ENCODE measurements at places on chromosomes 2 and 18.

DNA sequence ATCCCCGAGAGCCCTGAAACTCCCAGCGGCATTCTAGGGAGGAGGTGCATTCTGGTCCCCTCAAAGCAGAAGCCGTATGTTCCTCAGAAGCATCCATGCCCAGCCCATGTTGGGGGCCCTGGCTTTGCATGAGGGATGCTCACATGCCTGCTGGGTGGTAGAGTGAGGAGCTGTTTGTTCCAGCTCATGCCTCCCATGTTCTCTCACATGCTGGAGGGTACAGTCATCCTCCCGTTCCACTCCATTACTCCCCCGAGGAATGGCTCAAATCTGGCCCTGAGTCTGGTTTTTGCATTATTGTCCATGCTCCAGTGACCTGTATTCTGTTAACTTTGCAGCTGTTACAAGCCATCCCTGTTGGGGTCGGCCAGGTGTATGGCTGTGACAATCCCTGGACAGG lies 24.1 kb downstream of the SLC14A2 start:
- DNase-seq, result no peak

DNA sequence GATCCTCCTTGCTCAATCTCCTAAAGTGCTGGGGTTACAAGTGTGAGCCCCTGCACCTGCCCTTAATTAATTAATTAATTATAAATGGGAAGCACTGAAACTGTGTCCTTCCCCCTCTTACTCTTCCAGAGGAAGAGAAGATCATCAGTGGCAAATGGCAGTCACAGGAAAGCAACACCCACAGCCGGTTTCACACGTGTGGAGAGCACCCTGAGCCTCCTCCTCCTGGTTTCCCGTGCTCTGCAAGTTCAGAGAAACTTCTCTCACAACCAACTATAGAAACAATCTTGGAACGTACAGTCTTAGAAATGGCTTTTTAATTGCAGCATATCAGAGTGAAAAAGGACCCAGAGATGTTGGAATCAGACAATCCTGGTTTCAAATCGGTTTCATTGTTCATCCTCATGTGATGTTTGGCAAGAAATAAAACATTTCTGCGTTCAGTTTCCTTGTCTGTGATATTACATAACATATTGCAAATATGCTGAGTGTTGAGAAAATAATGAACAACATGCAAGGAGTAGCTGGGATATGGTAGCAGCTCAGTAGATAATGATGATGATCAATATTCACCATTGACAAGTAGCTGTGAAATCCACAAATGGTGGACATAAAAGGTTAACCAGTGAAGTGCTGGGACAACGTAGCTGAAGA lies 141.0 kb upstream of the KCTD1 start:
- no peak for DNase-seq

DNA sequence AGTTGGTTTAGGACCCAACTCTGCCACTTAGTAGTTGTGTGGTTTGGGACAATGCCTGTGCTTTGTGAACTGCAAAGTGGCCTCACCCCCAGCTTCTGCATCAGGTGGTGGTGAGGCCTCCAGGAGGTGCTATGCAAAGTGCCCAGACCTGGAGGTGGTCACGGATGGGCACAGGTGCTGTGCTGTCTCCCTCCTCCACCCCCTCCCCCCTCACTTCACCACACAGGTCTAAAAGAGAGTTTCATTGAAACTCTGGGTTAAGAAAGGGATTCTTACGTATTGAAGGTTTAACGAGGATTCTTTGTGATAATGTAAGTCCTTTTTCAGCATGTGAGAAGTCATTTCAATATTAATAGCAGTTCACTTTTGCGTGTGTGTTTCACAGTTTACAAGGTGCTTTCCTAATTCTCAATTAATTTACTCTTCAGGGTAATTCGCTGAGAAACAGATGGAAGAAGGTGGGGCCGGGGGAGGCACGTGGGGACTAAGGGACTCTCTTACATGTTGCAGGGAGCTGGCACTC lies 369.9 kb downstream of the LPIN1 start:
- DNase-seq, result no peak

- DNase-seq, result no peak
Observed at GRCh38 chr2:180276733-180277132, 269.6 kb upstream of the CWC22 start.

DNA sequence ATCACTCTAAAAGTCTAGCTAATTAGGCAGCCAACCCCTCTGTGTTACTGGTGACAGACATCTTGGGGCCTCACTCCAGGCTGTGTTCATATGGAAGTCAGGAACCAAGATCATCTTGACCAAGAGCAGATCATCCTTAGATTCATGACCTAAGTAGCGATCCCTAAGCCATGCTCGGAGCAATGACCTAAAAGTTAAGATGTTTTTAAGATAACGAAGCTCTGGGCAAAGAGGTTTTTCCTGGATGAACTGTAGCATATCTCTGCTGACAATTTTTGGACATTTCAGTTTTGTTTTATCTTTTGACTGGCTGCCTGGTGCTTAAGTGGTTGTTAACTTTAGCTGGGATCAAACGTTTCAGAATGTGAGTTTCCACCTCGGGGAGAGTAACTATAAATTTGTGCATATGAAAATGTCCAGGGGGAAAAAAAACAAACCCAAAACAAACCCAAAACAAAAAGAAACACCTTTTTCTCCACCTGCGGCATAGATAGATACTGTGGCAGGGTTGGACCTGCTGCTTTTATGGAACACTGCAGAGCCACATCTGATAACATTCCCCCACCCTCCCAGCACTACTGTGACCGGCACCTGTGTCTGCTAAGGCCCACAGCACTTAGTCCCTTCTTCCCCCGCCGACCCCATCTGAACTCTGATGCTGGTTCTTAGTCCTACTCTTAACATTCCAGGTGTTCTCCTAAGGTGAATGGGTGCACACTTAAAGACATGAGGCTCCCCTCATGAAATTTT lies 45.5 kb downstream of the EPAS1 start:
- DNase-seq, result no peak

- no peak for DNase-seq
Observed at GRCh38 chr2:162261032-162261945, 18.0 kb upstream of the FAP start.

DNA sequence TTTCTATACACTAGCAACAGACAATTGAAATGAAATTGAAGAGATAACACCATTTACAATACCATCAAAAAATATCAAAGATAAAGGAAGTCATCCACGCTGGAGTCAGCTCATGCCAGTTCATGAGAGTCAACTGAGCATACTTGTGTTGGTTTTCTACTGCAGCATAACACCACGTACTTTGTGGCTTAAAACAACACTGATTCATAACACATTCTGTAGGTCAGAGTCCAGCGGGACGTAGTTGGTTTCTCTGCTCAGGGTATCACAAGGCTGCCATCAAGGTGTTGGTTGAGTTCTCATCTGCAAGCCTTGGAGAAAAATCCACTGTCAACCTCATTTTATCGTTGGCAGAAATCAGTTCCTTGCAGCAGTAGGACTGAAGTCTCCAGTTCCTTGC lies 84.2 kb downstream of the TEX51 start:
- no peak for DNase-seq

GRCh38 chr2:203671876-203672275 lies 34.6 kb upstream of the CD28 start:
- DNase-seq, result no peak

All from activated CD8-positive, alpha-beta memory T cell treated with anti-CD3 and anti-CD28 coated beads, Interleukin-2, amount 50 U/mL, for 48 hours (primary cell).